ENCODE measurements at places on chromosomes 2 and 18. TPM values are rescaled to one million over a fixed set of nuclear protein-coding genes. Genes with fewer than 3 reads are reported as not detected.

The CCDC148 gene
- total RNA-seq: 0.62 TPM

The EGR4 gene
- 0.19 TPM for total RNA-seq

The NPPC gene
- total RNA-seq: 0.42 TPM

The TMEM18 gene
- 34.6 TPM for total RNA-seq

The METTL21A gene
- 24.6 TPM for total RNA-seq

The NR4A2 gene
- total RNA-seq: 2.0 TPM

The PARD3B gene
- 0.93 TPM for total RNA-seq

The CD8A gene
- 0.18 TPM for total RNA-seq

The MARCO gene
- not detected for total RNA-seq

The CTAGE1 gene
- total RNA-seq: not detected

The HOXD8 gene
- total RNA-seq: 6.2 TPM

The CPS1 gene
- total RNA-seq: 16.3 TPM

The RAB1A gene
- 204 TPM for total RNA-seq

The CYS1 gene
- total RNA-seq: 1.7 TPM

The POTEI gene
- 0.01 TPM for total RNA-seq

The IMPACT gene
- total RNA-seq: 12.4 TPM

The TTC32 gene
- 14.5 TPM for total RNA-seq

The MC2R gene
- total RNA-seq: not detected

The FOXD4L1 gene
- 0.35 TPM for total RNA-seq

The CRYBA2 gene
- 0.25 TPM for total RNA-seq

The ALLC gene
- not detected for total RNA-seq
